ENCODE measurements at places on chromosomes 5 and 9. TPM values are rescaled to one million over a fixed set of nuclear protein-coding genes. Genes with fewer than 3 reads are reported as not detected.

The SERF1B gene
- total RNA-seq = 53.3 TPM

The ACSL6 gene
- total RNA-seq = 0.03 TPM

The RARS1 gene
- 376 TPM for total RNA-seq

The LRRC26 gene
- total RNA-seq = not detected

The CXXC5 gene
- total RNA-seq = 114 TPM

The HTR4 gene
- total RNA-seq = not detected

- H3K27me3 ChIP-seq = no peaks in the 10 kb centered on the region
- peak overlapping the region; percentile 71 for H3K27ac ChIP-seq
- H3K4me1 ChIP-seq = peaks cover 33% of the 10 kb centered on the region
- H3K36me3 ChIP-seq = no peaks in the 10 kb centered on the region
- peak; percentile 78 for DNase-seq
- H3K4me3 ChIP-seq = no peak overlapping the region
Observed at GRCh38 chr5:74167206-74167929, 473.2 kb downstream of the ENC1 start.

GRCh38 chr5:171534043-171534895 lies 114.8 kb downstream of the FGF18 start:
- H3K27me3 ChIP-seq = no peaks in the 10 kb centered on the region
- H3K27ac ChIP-seq = no peak overlapping the region
- H3K4me1 ChIP-seq = peaks cover 27% of the 10 kb centered on the region

DNA sequence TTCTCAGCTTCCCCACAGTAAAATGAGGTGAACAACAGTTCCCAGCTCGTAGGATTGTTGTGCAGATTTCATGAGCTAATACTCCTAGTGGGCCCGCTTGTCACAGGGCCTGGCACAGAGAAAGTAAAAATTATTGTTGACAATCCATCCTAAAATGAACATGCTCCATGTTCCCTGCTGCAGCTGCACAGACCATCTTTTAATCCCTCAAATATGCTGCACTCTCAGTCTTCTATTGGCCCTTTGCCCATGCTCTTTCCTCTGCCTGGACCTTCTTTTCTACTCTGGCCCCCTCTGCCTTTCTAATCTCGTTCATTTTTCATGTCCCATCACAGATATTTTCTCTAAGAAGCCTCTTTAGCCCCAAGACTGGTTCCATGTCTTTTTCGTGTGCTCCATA lies 117.7 kb upstream of the NR3C1 start:
- no peaks in the 10 kb centered on the region for H3K36me3 ChIP-seq
- no peak overlapping the region for H3K4me3 ChIP-seq
- H3K27ac ChIP-seq = no peak overlapping the region
- DNase-seq = no peak
- H3K27me3 ChIP-seq = no peaks in the 10 kb centered on the region

GRCh38 chr5:1282131-1282992 lies 12.5 kb downstream of the TERT start:
- H3K36me3 ChIP-seq = peaks cover 30% of the 10 kb centered on the region
- DNase-seq = peak; percentile 45
- H3K27ac ChIP-seq = no peak overlapping the region
- H3K4me1 ChIP-seq = no peaks in the 10 kb centered on the region
- peaks cover 24% of the 10 kb centered on the region for H3K27me3 ChIP-seq
- no peak overlapping the region for H3K4me3 ChIP-seq

DNA sequence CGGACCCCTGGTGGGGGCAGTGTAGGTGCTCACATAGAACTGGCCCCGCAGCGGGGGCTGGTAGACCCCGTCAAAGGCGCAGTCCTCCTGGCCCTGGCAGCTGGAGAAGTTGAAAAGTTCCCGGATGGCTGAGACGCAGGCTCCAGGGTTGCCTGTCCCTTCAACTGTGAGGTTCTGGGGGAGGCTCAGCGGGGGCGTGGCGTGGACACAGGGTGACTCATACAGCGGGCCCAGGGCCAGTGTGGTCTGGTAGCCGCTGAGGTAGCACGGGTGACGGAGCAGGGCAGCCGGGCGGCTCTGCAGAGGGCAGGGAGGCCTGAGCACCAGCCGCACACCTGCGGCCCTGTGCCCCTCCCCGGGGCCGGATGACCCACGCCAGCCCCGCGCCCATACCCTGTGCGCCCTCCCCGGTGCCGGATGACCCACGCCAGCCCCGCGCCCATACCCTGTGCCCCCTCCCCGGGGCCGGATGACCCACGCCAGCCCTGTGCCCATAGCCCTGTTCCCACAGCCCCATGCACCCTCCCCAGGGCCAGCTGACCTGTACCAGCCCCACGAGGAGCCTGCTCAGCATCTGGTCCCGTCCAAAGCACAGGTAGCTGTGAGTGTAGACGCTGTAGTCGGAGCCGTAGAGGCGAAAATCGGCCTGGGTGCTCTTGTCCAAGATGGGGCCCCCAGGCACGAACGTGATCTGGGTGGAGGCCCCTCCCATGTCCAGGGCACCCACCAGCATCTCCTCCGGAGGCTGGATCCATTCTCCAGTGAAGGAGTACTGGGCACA lies 5.0 kb downstream of the ENTPD8 start:
- no peak overlapping the region for H3K4me3 ChIP-seq
- H3K4me1 ChIP-seq = peaks cover 8% of the 10 kb centered on the region
- H3K36me3 ChIP-seq = no peaks in the 10 kb centered on the region
- H3K27me3 ChIP-seq = no peaks in the 10 kb centered on the region
- DNase-seq = peak; percentile 59

GRCh38 chr9:94663140-94663539 lies 23.8 kb upstream of the FBP1 start:
- no peaks in the 10 kb centered on the region for H3K27me3 ChIP-seq
- no peak for DNase-seq
- H3K4me1 ChIP-seq = no peaks in the 10 kb centered on the region
- no peak overlapping the region for H3K4me3 ChIP-seq
- no peaks in the 10 kb centered on the region for H3K36me3 ChIP-seq

GRCh38 chr9:35749515-35750255 lies 598 bp downstream of the RGP1 start:
- H3K27me3 ChIP-seq = no peaks in the 10 kb centered on the region
- peak overlapping the region; percentile 95 for H3K4me3 ChIP-seq
- H3K36me3 ChIP-seq = peaks cover 6% of the 10 kb centered on the region
- peak overlapping the region; percentile 83 for H3K27ac ChIP-seq
- H3K4me1 ChIP-seq = peaks cover 21% of the 10 kb centered on the region

GRCh38 chr5:95963650-95964410 lies 2.2 kb upstream of the ELL2 start:
- H3K4me1 ChIP-seq = peaks cover 22% of the 10 kb centered on the region
- H3K27ac ChIP-seq = no peak overlapping the region
- peaks cover 23% of the 10 kb centered on the region for H3K36me3 ChIP-seq
- DNase-seq = no peak
- H3K4me3 ChIP-seq = no peak overlapping the region

DNA sequence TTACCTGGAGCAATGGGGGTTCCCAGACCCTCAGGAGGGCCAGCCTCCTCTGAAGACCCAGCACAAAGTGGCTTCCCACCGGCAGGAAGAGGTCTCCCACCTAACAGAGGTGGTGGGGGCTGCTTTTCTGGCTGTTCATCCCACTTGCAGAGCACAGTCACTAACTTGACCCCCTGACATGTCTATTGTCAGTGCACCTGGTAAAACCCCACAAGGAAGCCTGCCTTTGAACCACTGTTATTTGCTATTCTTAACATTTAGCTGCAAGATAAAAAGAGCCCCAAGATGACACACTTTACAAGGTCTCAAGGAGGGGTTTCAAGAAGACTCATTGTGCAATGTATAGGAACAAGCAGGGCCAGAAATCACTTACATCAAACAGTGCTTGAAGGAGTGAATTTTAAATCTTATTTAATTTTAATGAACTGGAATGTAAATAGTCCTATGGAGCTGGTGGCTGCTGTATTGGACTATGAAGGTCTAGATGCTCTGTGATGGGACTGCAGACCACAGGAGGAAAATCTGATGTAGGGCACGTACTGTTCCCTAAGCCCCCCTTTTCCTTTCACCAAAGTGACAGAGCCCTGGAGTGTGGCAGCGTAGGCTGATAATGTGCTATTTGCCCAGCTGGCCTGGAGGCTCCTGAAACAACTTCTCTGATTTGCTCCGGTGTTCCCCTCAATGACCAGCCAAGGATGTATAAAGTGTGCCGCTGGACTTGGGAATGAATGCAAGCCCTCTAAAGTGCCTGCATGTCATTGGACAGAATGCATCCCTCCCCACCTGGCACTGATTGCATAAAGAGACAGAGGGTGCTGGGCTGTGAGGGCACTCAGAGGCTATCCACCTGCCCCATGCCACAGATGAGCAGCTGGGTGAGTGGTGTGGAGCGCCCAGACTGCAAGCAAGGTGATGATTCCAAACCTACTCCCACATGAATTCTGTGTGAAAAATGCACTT lies 80.2 kb downstream of the PTPN3 start:
- no peaks in the 10 kb centered on the region for H3K4me1 ChIP-seq
- no peaks in the 10 kb centered on the region for H3K36me3 ChIP-seq
- no peaks in the 10 kb centered on the region for H3K27me3 ChIP-seq
- no peak overlapping the region for H3K4me3 ChIP-seq
- no peak overlapping the region for H3K27ac ChIP-seq

DNA sequence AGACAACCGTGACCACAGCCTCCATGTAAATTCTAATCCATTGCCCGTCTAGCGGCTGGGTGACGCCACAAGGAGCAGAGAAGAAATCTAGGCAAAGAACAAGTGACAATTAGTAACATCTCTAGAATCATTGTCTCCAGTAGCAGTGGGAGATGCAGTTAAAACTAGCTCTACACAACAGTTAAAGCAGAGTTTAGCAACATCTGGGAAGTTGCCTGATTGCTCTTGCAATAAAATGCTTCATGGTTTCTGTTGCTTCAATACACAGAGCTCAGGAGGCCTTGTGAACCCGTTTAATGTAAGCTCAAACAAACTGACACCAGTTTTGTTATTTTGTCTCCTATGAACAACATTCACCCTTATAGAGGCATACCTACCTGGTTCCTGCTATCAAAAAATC lies 369.8 kb upstream of the PDE4D start:
- no peak overlapping the region for H3K4me3 ChIP-seq
- no peak overlapping the region for H3K27ac ChIP-seq
- no peak for DNase-seq
- no peaks in the 10 kb centered on the region for H3K36me3 ChIP-seq
- peaks cover 11% of the 10 kb centered on the region for H3K4me1 ChIP-seq

DNA sequence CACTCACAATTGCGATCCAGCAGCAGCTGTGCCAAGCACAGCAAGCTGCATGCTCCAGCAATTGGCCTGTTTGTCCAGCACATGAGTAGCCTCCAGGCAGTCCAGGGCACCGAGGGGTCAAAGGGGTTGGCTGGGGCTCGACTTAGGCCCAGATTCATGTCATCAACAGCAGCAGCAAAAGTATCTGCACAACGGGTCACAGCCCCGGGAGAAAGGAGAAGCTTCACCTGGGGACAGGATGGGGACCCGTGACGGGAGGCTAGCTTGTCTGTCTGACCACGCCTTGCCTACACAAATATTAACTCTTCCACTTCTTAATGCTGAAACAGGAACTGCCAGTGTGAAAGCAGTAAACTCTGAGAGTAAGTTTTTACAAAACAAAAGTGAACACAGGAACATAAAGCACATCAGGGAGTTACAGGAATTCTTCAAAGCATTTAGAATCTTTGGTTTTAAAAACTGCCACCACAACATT lies 191.2 kb downstream of the PIK3R1 start:
- H3K4me1 ChIP-seq = no peaks in the 10 kb centered on the region
- no peak overlapping the region for H3K27ac ChIP-seq
- no peak overlapping the region for H3K4me3 ChIP-seq
- DNase-seq = no peak
- no peaks in the 10 kb centered on the region for H3K27me3 ChIP-seq

- peak; percentile 91 for DNase-seq
- peaks cover 58% of the 10 kb centered on the region for H3K4me1 ChIP-seq
- H3K4me3 ChIP-seq = no peak overlapping the region
- no peaks in the 10 kb centered on the region for H3K36me3 ChIP-seq
- peak overlapping the region; percentile 89 for H3K27ac ChIP-seq
Observed at GRCh38 chr9:22211588-22212360, 202.7 kb upstream of the CDKN2B start.

DNA sequence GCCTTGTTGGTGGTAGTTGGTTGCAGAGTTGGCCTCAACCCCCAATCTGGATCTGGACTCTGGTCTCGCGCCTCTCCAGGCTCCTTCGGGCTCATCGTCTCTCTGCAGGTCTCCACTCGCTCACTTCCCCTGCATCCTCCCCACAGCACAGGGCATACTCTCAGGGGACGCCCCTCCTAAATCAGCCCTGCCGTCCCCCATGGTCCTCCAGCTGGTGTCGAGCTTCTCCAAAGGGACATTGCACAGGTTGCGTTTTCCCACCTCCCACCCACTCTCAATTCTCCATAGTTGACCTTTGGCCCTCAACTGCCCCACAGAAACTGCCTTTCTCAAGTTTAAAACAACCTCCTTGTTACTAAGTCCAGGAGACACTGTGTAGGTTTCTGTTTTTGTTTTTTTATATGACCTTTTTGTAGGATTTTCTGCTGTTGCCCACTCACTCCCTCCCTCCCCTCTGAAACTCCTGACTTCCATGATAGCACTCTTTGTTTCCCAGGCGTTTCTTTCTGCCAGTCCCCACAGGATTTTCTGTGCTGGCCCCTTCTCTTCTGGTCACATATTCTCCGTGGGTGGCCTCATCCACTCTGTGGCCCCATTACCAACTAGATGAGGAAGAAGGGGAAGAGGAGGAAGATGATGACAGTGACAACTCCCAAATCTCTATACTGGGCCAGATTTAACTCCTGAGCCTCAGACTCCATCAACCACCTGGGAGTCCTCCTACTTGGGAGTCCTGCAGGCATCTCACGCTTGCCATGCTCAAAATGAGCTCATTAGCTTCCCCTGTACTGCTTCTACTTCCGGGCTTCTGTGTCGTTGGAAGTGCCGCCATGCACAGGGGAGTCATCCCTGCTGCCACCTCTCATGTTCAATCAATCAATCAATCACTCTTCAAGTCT lies 50.3 kb downstream of the ALG2 start:
- H3K36me3 ChIP-seq = no peaks in the 10 kb centered on the region
- H3K4me1 ChIP-seq = peaks cover 21% of the 10 kb centered on the region
- DNase-seq = no peak

DNA sequence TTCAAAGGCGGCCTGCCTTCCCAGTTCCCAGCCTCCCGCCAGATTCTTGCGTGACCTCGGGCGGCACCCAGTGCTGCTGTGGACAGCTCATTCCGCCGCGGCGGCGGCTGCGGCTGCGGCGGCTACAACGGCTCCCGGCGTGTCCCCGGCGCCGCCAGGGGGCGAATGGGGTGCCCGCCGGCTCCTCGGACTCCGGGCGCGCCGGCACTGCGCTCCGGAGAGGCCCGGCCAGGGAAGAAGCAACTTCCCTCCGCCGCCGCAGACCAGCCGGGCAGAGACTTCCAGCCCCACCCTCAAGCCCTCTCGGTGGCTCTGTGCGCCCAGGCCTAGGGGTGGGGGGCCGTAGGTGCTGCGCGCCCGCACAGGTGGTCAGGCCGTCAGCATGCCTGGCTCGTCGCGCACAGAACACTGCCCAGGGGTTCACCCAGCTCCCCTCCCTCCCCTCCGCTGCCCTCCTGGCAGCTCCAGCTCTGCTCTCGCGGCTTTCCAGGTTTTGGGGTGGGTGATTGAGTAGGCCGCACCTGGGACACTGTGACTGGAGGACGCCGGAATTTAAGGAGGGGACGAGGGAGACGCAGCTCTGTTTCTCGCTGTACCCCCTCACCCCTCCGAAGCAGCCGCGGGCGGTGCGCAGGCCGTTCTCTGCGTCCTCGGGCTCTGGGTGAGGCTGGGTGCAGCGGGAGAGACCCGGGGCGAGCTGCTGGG lies 20.2 kb downstream of the IGIP start:
- no peak overlapping the region for H3K27ac ChIP-seq
- H3K4me1 ChIP-seq = no peaks in the 10 kb centered on the region
- DNase-seq = peak; percentile 51
- no peaks in the 10 kb centered on the region for H3K36me3 ChIP-seq
- no peak overlapping the region for H3K4me3 ChIP-seq

All from SJSA1 (cell line).